ENCODE measurements at places on chromosomes 11 and 22.

DNA sequence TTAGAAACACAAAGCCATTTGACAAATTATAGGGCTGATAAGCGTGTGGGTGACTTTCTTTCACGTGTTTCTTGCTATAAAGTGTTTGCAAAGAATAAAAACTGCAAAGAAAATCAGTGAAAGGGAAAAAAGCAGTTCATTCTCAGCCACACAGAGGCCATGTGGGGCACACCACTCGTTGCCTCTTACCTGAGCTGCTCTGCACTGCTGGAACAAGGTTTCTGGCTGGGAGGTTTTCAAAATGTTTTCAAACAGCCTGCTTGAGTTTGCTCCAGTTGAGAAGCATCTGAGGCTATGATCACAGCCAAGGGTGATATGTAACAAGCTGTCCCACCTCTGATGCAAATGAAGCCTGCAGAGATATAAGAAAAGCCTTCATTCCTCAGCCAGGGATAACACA, 14.7 kb upstream of the VSIG10L2 start:
- no peak for DNase-seq

DNA sequence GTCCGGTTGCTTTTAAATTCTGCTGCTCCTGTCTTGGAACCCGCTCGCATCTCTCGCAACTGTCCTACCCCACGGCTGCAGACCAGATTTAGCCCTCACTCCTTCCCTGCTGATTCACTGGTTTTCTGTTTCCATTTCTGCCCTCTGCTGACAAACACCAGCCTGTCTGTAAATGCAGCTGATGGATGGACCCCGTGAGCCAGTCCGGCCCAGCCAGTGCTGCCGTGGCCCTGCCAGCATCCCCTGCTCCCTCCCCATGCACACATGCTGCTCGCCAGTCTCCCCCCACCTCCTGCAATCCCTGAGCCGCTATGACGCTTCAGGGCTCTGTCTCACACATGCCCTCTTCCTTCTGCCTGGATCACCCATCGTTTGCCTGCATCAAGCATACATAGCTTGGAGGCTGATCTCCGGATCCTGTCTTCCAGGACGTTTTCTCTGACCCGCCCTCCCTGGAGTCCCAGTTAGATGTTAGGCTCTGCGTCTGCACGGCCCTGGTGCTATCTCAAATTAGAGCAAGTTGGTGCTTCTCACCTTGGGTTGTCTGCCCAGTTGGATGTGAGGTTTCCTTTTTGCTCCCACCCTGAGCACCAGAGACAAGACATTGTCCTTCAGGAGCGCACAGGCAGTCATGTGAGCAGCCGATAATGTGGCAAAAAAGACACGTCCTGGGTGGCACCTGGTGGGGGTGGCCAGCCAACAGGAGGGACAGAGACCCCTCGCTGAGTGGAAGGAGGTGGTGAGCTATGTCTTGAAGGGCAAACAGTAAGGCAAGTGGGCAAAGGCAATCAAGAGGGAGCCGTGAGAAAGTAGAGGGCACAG, 4.3 kb upstream of the ACR start:
- DNase-seq = no peak

- DNase-seq = no peak
Observed at GRCh38 chr22:29152045-29152953, 53.4 kb upstream of the EMID1 start.

- DNase-seq = no peak
Observed at GRCh38 chr11:86805873-86806310, 5.5 kb downstream of the PRSS23 start.

- DNase-seq = no peak
Observed at GRCh38 chr22:20180640-20181039, 29.8 kb upstream of the CCDC188 start.

GRCh38 chr11:80899381-80899780, 1458.6 kb upstream of the TENM4 start:
- no peak for DNase-seq

DNA sequence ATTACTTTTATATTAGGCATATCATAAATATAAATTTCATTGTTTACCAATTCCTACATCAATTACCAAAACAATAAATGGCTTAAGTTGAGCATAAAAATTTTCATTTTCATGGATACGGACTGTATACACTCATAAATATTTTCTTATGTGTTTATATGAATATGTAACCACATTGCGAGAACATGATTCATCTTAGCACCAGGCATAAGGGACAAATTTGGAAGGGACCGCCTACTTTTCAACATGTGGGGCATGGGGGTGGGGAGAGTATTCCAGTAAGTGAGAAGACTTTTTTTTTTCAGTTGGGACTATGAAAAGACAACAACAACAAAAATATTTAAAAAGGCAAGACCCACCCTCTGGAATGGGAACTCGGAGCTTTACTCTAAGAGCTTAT, 296.1 kb downstream of the RAB38 start:
- DNase-seq = no peak

DNA sequence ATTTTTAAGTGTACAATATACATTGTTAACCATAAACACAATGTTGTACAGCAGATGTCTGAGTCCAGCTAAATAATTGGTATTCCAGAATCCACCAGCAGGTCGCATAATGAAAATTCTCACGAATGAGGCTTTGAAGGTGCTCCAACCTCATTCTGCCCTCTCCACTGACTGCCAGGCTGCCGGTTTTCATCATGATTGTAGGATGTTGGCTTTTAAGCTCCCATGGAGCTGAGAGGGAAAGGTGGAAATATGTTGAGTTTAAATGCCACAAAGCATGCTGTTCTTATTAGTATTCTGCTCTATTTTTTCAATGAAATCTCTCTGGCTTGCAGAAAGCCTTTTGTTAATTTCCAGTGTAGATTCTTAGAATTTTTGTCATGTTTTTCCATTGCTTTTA, 337.2 kb upstream of the DDI1 start:
- DNase-seq = no peak

- DNase-seq = no peak
Observed at GRCh38 chr22:39537975-39538374, 5.4 kb upstream of the RPS19BP1 start.

DNA sequence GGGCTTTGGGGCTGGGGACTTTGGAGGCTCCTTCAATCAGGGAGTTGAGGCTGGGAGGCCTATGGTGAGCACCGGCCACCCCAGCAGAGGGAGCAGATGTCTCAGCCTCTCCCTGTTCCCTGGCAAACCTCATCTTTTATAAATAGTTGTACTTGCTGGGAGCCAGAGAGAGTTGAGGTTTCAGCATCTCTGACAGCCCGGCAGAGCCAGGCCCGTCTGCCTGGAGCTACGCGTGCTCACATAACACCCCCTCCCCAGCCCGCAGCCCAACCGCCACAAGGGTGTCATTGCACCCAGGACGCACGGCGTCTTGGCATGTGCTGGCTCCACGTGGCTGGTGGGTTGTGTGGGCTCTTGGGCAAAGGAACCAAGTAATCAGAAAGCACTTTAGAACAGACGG, 127.1 kb downstream of the CHST1 start:
- DNase-seq = no peak

DNA sequence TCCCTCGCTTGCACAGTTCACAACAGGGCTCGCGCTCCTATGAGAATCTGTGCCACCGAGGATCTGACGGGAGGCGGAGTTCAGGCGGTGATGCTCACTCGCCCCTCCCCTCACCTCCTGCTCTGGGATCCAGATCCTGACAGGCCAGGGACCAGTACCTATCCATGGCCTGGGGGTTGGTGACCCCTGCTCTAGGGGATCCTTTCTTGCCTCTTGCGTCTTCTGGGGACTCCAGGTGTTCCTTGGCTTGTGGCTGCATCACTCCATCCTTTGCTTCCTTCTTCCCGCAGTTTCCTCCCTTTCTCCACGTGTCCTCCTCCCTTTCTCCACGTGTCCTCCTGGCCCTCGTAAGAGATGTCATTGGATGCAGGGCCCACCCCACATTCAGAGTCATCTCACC, 30.6 kb upstream of the KRTAP5-7 start:
- no peak for DNase-seq

GRCh38 chr22:48391171-48391711, 1436.4 kb downstream of the BRD1 start:
- no peak for DNase-seq

DNA sequence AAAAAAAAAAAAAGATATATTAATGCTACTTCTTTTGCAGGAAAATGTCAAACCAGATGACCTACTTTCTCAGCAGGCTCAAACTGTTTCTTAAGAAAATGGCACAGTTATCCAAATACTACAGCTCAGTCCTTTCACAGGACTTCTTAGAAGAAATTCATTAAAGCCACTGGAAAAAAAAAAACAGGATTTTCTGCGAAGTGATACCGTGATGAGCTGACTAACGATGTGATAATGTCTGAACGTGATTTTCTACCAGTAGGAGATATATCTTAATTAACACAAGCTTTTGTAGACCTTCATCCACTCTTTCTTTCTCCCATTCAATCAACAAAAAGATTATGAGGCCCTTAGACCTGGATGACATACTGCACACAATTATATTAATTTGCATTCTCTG, 132.4 kb downstream of the NOX4 start:
- DNase-seq = no peak

GRCh38 chr11:111098091-111098490, 147.4 kb upstream of the POU2AF2 start:
- DNase-seq = no peak

GRCh38 chr11:69343401-69344321, 49.7 kb downstream of the MYEOV start:
- DNase-seq = no peak
